GM12878 (cell line): ENCODE measurements at places on chromosomes 2 and 18.

- no peak for DNase-seq
Observed at GRCh38 chr2:171893824-171894611, at the start of gene SLC25A12. TSS of gene SLC25A12 (minus strand) at chr2:171894244. CDS start at chr2:171894214, 30 bp downstream.

DNA sequence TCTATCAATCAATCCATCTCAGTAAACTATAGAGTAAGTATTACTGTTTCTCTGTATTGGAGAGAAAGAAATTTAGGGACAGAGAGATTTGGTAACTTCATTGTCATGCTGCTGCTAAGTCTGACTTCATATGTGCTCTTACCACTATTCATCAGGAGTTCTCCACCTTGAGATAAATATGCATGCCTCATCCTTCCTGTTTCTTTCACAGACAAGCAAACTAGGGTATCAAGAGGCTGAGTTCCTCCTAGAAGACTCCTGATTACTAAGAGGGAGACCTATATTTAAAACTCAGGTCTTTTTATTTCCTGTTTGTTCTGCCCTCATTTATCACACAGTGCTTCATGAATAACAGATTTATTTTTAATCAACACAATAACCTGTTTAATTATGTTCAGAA lies 34.1 kb downstream of the RIT2 start:
- DNase-seq, result no peak

- no peak for DNase-seq
Observed at GRCh38 chr2:133192028-133192427, 376.2 kb downstream of the NCKAP5 start.

DNA sequence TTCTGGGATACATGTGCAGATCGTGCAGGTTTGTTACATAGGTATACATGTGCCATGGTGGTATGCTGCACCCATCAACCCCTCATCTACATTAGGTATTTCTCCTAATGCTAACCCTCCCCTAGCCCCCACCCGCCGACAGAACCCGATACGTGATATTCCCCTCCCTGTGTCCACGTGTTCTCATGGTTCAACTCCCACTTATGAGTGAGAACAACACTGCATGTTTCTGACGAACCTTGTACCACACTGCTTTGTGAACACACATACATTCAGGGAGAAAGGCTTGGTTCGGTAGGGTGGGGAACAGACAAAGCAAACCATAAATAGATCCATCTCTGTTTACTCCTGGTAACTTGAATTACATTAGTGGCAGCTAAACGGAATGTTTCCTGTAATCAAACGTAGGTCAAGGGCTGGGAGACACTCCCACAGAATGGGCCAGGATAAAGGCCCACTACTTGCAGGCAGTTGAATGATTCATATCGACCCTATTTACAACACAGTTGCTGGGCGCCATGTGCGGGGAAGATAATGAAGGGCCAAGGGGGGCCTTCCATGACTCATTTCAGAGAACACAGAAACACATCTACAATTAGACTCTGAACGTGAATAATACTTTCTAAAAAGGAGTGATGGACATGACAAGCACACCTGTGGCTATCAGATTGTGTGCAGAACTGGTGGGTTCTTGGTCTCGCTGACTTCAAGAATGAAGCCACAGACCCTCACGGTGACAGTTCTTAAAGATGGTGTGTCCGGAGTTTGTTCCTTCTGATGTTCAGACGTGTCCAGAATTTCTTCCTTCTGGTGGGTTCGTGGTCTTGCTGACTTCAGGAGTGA lies 56.8 kb upstream of the KIDINS220 start:
- no peak for DNase-seq

DNA sequence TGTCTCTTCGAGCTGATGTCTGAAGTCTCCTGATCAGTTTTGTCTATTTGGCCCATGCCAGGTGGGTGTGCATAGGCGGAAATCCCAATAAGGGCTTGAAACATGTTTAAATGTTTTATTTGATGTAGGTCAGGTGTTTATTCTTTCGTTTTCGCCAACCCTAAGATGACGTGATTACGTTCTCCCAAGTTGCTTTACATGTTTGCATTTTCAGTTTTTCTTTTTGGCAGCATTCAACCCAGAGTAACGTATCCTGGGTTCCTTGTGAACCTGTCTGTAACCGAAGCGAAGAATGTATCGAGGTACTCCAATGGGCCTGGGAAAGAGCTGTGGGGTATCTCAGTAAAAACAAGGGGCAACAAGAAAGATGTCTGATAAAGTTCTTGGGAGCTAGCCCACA lies 3.1 kb downstream of the ALPK2 start:
- no peak for DNase-seq

DNA sequence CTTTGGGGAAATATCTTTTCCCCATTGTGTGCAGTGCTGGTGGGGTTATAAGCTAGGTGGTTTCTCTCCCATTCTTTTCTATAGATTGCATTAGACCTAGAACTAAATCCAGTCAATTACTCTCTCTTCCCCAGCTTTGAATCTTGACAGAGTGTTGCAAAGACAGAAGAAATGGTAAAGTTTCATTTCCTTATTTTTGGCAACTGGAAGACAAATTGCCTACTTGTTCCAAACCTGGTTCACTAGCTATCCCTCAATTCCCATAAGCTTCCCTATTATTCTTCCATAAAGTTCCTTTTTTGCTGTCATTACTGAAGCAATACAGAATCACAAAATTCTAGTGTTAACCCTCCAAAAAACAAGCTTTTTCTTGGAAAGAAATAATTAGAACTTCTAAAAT lies 94.0 kb upstream of the ITGA4 start:
- DNase-seq, result no peak

DNA sequence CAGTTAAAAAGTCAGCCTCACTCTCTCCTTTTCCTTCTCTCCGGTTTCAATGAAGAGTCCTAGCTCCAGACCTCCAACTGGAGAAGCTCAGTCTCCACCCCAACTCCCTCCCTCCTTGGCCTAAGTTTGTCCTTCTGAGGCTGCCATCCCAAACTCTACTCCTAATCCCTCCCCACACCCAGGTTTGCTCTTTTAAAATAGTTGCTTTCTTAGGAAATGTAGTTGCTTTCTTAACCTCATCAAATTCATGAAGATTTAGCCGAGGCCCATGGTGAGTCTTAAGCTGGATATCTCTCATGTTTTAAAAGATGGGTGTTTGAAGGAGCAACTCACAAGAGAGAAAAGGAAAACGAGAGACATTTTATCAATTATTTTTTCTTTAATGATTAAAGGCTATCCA lies 937 bp upstream of the LANCL1 start:
- no peak for DNase-seq

- no peak for DNase-seq
Observed at GRCh38 chr2:113823716-113824595, 65.9 kb upstream of the ACTR3 start.

DNA sequence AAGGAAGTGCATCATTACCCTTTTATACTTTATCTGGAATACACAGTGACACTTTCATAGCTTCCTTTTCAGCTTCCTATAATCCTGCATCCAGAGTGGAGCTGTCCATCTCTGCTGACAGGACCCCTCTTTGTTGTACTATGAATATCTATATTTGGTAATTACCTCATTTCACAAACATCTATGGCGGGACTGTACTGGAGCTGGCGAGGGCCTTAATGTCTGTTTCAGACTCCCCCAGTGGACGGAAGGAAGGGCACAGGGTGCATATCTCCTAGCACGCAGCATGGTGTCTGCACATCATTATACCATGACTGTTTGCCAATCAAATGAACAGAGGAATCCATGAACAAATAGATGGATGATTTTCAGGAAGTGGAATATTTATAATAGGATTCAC lies 142.3 kb downstream of the SOX11 start:
- DNase-seq, result no peak

DNA sequence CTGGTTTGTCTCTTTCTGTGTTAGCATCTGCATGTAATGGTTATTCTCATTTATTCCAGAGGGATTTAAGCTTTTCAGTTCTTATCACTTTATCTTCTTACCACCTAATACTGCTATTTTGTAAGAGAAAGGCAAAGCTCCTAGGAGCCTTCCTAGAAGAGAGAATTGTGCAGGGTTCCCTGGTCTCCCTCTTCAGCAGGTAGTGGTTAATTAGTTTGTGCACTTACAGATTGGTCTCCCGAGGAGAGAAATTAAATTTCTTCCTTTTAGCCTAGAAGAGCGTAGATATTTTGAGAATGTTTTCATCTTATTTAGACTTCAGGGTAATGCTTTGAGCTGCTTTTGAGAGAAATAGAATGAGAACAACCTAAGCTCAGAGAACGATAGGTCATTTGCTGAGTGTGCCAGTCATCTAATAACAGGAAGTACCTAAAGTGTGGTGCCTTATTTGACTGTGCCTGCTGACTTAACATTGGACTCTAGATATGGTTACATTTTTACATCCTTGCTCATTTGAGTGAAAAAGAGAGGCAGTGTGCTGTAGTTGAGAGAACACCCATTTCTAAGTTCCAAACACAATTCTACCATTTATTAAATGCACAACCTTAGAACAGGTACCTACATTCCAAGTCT lies 651.4 kb downstream of the STK39 start:
- no peak for DNase-seq

DNA sequence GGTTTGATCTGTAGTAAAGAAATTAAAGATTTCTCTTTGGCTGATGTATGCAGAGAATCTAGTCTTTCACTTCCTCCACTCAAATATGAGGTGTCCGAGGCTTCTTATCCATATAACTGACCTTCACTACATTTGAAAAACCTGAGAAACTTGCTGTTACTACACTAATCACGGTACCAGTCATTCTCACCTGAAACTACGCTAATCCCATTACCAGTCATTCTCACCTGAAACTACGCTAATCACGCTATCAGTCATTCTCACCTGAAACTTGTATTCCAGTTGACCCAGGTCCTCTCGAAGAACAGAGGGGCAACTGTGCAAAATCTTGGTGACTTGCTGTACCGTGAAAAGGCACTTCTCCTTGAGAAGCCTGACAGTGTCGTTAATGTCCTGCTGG lies 5.1 kb downstream of the MTERF4 start:
- peak; percentile 86 for DNase-seq

DNA sequence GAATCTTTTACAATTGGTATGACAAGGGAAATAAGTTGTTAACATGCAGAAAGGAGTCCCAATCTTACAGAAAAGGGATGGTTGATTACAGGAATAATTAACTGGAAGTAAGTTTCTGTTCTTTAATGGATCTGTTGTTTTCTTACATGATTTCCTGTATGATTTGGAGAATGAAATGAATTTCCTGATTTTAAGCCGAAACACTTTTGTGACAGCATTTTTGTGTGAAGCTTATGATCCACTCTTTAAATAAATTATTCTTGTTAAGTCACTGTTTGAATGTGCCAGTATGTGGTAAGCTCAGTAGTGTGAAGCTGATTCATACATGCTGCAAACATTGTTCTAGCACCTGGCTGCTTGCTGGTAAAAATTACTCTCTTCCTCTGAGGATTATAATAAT lies 516.2 kb downstream of the DCDC2C start:
- DNase-seq, result no peak

DNA sequence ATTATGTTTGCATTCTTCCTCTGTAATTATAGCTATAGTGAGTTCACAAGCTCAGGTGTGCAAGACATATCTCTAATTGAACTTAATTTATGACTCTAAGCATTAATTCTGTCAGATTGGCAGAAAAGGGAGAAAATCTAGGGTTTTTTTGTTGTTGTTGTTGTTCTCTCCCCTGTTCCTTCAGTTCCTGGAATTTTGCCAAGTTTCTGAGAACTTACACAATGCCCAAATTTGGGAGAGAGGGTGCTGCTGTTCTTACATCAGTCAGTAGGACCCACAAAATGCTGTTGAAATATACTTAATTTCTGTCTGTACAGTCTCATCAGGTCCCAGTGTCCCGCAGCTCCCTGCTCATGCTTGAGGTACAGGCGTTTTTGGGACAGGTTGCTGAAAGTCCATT lies 221.8 kb upstream of the RBMS1 start:
- DNase-seq, result no peak

GRCh38 chr2:218395456-218395825 lies 4.2 kb upstream of the CTDSP1 start:
- DNase-seq, result no peak

DNA sequence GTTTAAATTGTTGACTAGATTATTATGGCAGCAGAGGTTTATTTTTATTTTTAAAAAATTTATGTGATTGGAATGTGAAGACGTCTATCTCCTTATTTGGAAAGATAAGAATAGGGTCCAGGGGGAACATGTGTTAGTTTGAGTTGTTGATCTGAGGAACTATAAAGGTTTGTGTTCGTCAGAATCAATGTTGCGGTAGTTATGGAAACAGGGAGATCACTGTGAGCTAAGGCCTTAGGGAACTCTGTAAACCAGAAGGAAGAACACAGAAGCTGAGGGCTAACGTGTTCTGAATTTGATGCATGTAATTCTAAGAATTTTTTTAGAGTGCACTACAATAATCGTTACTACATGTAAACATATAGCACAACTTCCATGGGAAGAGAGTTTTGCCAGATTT lies 168.5 kb upstream of the ZSWIM2 start:
- no peak for DNase-seq

DNA sequence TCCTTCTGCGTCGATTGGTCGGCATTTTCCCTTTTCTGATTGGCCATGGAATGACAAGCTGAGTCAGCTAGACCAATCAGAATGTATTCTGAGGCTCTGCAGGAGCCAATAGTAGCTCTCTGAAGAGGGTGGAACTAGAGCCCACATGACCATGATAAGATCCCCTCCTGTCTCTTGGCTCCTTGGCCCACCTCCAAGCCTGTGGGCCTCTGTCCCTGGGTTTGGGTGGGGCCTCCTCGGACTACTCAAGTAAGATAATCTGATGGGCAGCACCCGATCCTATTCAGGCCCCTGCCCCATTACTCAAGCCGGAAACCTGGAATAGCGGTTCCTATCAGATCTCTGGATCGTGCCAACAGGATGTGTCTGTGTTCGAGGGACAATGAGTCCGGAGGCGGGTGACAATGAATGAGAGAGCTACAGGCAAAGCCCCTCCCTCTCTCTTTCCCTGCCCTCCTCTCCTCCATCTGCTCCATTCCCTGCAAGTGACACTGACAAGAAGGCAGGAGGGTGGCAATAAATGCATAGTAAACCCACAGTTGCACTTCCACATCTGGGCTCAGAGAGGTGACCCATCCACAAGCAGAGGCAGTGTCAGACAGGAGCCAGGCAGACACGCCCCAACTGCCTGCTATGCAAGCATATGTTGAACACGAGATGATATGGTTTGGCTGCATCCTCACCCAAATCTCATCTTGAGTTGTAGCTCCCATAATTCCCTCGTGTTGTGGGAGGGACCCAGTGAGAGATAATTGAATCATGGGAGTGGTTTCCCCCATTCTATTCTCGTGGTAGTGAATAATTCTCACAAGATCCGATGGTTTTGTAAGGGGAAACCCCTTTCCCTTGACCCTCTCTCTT lies 114.7 kb downstream of the TNS1 start:
- DNase-seq, result no peak

- no peak for DNase-seq
Observed at GRCh38 chr2:157927155-157927554, 51.0 kb upstream of the ACVR1 start.
